ENCODE measurements at places on chromosomes 4 and X.

- DNase-seq = no peak
These were observed 16.6 kb upstream of the PRDM8 start for GRCh38 chr4:80180743-80181142.

DNA sequence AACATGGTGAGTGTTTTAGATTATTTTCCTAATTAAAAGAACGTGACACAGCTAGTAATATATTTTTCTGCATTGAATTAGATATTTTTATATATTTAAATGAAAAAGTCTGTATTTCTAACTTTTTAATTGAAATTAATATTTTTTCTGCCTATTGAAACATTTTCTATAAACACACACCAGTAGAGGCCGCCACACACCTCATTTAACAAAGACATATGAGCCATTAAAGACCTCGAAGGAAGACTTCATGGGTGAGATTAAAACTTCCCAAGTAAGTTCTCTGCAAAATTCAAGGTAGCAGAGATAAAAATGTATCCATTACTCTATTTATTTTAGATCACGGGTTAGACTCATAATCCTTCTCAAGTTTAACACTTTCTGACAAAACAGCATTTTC lies 8.3 kb downstream of the SLITRK2 start:
- no peak for DNase-seq

DNA sequence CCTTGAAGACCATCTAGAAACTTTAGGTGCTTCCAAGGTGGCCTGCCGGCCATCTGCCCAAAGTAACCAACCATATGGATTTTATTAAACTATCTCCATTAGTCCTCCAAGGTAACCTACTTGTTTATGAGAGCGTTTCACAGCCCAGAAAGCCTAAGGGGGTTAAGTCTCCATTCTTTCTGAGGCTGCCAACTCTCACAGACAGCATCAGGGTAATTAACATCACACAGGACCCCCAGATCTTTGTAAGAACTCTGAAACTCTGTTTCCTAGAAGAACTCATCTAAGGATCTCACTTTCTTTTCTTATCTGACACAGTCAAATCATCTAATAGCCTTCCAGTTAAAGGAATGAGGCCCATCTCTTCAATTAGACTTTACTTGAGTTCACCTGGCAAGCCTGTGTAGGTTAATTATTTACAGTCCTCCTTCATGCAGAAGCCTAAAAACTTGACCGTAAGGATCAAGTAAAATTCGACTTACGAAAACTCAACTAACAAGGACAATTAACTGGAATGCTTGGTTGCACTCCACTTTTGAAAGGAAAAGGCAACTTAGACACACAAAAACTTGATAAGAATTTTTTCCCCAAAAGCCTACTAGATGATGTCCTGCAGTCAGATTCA lies 252.5 kb downstream of the GRIA3 start:
- DNase-seq = no peak

GRCh38 chrX:101931488-101932248 lies at the start of gene ZMAT1:
Gene ZMAT1 (minus strand): TSS chrX:101932027. CDS start chrX:101932008, 19 bp downstream.
- peak; percentile 90 for DNase-seq

DNA sequence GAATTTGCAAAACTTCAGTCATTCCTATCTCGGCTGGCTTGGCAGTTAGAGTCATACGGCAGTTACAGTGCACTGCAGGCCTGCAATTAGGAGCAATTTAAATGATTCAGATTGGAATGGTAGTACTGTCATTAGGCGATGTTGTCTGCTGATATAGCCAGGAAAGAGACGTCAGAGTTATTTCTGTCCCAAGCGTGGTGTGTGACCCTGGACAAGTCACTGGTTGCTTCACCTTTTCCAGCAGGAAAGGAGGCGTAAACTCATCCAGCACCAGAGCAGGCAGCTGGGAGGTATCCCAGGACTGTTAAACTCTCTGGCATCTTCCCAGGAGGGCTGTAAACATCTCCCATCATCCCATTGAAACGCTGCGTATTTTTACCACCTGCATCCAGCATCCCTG lies 836 bp upstream of the LNX1 start:
- DNase-seq = no peak

DNA sequence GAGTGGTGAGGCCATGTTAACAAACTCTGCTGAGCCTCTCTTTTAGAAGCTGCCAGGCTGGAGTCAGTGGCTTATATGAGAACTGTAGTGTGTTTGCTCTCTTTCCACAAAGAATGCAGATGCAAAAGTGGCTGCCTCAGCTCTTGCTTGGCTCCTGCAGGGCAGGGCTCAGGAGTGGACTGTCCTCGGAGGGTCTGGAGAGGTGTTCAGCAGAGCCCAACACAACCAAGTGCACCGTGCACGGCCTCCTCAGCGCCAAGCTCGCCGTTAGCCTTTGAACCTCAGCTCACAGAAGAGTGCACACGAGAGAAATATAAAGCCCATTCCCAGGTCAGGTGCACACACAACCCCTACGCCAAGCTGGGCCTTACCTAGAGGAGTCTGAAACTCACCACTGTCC lies 82.8 kb downstream of the C4orf51 start:
- DNase-seq = no peak

DNA sequence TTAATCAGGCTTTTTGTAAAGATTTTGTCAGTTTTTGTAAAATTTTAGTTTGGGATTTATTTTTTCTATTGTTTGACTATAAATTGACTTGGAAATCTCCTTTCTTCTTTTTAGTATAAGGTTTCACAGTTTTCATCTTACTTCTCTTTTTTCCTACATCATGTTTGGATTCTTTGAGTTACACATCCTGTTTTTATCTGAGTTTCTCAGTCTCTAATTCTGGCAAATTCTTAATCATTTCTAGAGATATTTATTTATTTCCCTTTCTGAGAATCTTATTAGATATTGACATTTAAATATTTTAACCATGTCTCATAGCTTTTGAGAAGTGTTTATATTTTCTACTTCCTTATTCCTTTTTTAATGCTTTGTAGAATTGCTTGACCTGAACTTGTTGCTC lies 20.7 kb downstream of the USP53 start:
- no peak for DNase-seq

GRCh38 chr4:55323375-55323774 lies 22.7 kb upstream of the SRD5A3 start:
- DNase-seq = no peak

- DNase-seq = peak; percentile 1
These were observed 74.9 kb downstream of the MAB21L2 start for GRCh38 chr4:150656891-150657290.

DNA sequence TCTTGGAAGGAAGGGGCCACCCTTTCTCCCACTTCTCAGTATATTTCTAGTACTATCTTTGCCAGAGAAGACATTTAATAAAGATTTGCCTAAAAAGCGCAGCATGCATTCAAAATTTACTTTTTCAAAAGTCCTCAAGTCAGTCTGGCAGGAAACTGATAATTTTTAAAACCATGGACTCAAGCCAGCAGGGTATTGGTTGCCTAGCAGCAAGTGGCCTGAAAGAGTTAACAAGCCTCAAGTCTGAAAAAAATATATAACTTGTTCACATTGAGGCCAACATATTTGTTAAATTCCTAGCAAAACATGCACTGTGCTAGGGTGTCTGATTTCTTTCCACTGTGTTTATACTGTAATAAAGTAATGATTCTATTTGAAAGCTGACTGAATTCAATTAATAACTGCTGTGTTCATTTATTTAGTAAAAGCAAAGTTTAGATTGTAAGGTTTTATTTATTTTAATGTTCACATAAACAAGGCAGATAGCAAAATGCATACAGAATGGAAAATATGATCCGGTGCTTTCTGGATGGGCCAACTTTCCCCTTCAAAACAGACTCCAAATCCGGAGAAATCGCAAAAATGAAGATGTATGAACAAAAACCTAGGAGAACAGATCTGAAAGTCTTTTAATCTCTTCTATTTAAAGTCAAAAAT lies 218.5 kb upstream of the FGF13 start:
- no peak for DNase-seq

DNA sequence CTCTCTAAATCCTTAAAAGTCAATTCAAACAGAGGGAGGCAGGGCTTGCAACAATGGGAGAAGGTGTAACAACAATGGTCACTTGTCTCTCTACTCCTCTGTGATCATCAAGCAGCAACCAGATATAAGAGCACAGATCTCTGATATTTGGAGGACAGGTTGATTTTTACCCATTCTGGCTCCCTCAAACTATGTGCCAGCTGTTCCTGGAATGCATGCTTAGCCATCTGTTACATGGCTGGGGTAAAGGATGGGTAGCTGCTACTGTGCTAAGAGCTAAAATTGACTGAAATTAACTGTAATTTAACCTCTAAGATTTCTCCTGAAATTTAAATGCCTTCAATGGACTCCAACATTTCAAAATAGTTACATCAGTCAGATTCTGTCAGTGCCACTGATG lies 1459.9 kb downstream of the PCDH7 start:
- no peak for DNase-seq

- DNase-seq = no peak
These were observed 231.9 kb upstream of the BCOR start for GRCh38 chrX:40329616-40330015.
